ENCODE measurements at places on chromosomes 5 and 9.

DNA sequence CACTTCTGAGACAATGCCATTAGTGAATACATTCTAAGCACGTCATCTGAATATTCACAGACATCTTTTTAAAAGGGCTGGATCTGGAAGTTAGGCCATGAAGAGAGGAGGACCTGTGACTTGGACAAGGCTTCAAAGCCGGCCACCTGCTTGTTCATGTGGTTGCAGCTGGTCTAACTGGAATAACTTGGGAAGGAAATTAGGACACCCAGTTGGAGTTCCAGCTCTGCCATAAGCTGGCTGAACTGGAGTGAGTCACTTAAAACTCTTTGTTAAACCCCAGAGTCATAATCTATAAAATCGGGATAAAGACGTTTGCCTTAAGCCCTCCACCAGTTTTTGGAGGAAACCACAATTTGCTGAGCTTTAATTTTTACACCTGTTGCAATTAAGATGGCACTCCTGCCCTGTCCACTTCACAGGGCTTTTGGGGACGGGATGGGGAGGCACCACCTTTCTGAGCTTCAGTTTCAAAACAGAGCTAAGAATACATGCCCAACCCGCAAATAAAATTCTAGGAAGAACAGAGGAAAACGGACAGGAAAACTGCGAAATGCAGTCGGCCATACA, 536 bp upstream of the STX17 start:
- DNase-seq = no peak

DNA sequence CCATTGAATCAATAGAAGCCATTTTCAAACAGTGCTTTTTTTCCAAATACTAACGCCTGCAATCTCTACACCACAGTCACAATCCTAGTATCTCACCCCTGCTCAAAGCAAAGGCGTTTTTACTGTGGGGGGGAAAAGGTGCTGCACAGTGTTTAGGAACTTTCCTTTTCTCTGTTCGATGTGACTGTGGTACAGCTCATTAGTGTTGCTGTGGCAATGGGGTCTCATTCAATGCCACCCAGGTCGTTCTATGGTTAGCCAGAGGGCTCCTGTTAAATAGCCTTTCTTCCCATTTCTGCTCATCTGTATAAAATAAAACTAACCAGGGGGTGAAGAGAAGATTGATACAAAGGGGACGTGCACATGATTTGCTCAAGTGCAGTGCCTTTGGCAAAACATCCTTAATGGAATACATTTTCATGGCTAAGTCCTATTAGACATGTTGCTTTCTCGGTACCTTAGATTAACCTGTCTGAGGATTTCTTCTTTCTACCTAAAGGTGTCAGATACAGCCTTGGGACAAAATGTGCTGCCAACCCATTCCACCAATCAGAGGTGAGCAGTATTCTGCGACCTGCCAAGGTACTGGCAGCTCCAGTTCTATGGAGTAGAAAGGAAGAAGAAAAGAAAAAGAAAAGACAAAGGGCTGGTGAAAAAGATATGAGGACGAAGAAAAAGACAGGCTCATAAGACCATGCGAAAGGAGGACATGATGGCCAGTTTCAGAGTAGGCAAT, 651.4 kb upstream of the DMAC1 start:
- DNase-seq = no peak

GRCh38 chr5:96816411-96816939, 8.7 kb upstream of the ERAP1 start:
- DNase-seq = no peak

- DNase-seq = no peak
Measured at GRCh38 chr5:93850311-93850710, 108.9 kb upstream of the POU5F2 start.

DNA sequence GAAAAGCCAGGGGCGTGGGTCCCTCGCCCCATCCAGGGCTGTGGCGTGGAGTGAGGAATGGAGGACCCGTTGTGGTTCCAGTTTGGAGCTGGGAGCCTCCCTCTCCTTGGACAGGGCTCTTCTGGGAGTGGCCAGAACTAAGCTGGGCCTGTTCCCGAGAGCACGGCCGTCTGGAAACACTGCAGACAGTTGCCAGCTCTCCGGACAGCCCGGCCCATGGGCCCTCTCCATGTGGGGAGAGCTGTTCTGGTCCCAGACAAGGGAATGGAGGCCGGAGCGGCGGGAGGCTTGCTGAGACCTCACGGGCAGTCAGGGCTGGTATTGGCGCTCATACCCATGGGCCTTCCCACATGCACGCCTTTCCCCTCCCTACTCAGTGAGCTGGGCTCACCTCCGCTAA, 45.2 kb upstream of the FCN2 start:
- no peak for DNase-seq

DNA sequence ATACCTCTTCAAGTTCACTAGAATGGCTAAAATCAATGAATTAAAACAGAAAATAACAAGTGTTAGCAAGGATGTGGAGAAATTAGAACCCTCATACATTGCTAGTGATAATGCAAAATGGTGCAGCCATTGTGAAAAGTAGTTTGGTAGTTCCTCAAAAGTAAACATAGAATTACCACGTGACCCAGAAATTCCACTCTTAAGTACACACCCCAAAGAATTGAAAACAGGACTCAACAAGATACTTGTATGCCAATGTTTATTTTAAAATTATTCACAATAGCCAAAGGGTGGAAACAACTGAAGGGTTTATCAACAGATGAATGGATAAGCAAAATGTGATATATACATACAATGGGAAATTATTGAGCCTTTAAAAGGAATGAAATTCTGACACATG, 70.3 kb downstream of the BARX1 start:
- DNase-seq = no peak

DNA sequence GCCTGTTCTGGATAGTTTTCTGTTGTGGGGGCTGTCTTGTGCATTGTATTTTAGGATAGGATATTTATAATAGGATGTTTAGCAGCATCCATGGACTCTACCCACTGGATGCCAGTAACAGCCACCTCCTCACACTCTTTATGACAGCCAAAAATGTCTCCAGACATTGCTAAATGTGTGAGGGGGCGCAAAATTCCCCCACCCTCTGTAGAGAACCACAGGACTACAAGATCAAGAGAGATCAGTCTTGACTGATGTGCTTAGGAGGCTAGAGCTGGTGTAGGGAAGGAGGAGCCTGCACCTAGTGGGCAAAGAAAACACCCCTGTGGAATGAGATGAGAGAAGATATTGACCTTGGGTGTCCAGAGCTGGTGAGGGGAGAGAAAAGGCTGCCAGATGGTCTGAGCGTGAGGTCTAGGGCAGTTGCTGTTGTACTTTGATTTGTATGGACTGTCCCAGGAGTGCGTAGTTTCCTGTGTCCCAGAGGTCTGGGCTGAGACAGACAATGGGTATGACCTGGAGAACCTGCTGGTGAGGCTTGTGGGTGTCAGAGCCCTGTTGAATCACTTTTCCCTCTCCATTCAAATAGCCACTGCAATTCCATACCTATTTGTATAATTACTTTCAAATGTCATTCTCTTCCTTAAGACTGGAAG, 16.3 kb downstream of the DAPK1 start:
- DNase-seq = no peak

- no peak for DNase-seq
Measured at GRCh38 chr5:137847687-137848086, 20.0 kb upstream of the MYOT start.

GRCh38 chr5:89850513-89850865, 559.1 kb downstream of the CETN3 start:
- no peak for DNase-seq

- no peak for DNase-seq
Measured at GRCh38 chr5:56161439-56161823, 71.7 kb downstream of the ANKRD55 start.

DNA sequence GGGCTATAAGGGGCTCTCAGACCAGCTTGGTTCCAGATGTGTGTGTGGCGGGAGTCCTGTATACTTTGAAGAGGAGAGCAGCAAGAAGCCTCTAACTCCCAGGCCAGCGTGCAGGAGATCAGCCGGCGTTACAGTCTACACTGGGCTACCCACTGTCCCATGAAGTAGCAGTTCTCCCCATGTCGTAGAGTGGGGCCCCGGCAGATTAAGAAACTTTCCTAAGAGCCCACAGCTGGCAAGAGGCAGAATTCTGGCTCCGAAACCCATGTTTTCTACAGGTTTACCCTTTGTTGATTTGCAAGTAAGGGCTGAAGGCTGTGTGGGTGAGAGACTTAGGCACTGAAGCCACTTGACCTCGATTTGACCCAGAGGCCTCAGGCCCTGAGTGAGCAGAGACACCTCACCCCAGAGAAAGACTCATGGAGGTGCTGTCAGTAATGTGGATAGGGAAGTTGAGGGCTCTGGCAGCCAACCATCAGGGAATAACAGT, 881 bp upstream of the B4GALT1 start:
- DNase-seq = no peak

- DNase-seq = no peak
Measured at GRCh38 chr5:151811593-151812321, 40.0 kb downstream of the G3BP1 start.

- no peak for DNase-seq
Measured at GRCh38 chr9:35526087-35526801, 36.3 kb downstream of the RUSC2 start.

DNA sequence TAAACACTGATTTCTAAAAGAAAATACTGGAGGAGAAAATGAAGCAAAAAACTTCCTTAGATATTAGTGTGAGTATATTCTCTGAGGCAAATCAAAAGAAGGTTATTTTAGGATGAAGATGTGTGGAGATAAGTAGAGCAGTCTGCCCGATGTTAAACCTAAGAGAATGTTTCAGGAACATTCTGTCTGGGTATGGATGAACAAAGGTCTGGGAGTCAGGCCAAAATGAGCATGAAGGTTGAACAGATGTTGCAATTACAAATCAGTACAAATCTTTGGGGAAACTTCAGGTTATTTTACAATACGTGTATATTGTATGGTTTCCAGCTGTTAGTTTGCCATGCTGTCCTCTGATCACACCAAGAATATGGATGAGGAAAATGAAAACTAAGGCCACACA, 14.4 kb upstream of the CEP78 start:
- DNase-seq = no peak

DNA sequence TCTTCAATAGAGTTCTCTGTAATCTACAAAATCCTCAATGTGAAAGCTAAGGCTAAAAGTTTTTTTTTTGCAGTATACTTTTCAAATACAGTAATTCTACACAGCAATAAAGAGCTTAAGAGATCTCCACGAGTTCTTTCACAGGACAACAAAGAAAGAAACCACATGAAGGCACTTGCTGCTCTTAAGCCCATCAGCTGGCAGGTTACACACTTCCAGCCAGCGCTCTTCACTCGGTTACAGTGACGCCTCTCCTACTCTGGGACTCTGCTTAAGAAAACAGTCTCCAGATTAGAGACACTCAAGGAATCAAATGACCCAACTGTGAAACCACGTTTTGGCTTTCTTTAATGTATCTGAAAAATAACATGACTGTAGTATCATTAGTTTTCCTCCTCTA, 85.0 kb downstream of the ROR2 start:
- DNase-seq = no peak

All from DMS 273 treated with DMSO at 0.1 percent for 48 hours (cell line).